ENCODE measurements at places on chromosomes 16 and 17.

DNA sequence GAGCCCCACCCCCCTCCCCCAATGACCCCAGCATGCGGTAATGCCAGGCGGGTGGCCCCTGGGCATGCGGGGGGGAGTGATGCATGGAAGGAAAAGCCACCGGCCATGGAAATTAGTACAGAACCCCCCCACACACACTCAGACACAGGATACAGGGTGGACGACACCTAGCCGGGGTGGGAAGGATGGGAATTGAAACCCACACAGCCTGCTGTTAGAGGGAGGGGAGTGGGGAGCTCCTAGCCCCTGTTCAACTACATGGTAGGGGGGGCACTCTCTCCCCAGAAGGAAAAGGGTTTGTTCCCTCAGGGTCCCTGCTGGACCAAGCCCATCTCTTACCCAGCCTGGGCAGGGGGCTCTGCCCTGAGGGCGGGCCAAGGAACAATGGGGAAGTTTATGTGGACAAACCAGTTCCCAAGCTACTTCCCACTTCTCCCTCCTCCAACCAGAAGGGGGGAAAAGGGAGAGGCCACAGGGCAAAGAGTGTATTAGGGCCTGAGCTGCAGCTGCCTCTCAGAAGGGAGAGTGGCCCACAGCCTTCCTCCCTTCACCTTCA is 5.2 kb downstream of the TMUB2 start:
- no peak for DNase-seq

DNA sequence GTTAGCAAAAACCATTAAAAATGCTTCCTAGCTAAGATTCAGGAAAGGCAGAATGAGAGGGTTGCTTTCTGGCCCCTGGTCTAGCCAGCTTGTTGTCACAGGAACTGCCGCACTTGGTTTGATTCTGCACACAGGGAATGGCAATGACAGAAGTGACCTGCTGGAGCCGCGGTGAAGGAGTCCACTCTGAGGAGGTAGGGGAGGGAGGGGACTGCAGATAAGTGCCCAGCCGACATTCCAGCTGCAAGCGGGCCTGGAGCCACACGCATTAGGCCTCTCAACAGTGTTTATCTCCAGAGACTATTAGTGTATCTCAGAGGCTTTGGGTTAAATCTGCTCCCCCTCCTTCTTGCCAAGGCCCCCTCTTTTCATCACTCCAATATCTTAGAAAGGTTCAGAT is 38.6 kb downstream of the CDRT15 start:
- DNase-seq = no peak

DNA sequence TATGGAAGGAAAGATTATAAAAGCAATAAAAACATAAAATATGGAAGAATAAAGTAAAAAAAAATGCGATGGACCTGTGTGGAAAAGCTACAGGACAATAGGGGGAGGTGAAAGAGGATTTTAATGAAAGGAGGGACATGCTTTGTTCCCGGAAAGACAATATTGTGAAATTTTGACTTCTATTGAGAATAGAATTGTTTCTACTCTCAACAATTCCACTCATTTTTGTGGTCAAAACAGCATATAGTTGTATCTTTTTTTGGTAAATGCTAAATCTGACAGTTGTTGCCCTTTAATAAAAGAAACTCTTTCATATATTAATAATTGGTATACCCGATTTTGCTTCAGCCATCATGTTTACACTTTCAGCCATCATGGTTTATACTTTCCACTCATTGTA is 22.9 kb upstream of the APPBP2 start:
- no peak for DNase-seq

- DNase-seq = no peak
Observed at GRCh38 chr17:64117981-64118979, 11.7 kb downstream of the ERN1 start.

- no peak for DNase-seq
Observed at GRCh38 chr17:59695945-59696681, 11.1 kb downstream of the PTRH2 start.

GRCh38 chr17:20206591-20206990 is 197.4 kb downstream of the SPECC1 start:
- no peak for DNase-seq

DNA sequence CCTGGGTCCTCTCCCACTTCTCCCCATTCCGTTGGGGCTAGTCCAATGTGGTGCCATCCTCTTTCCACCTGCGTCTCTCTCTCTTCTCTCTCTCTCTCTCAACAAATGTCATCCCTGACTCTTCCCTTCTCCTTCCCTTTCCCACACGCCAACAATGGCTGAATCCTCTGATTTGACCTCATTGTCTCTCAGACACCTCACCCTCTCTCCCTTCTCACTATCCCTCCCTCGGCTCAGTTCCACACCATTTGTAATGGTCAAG is 628 bp upstream of the ZNF18 start:
- DNase-seq = no peak

DNA sequence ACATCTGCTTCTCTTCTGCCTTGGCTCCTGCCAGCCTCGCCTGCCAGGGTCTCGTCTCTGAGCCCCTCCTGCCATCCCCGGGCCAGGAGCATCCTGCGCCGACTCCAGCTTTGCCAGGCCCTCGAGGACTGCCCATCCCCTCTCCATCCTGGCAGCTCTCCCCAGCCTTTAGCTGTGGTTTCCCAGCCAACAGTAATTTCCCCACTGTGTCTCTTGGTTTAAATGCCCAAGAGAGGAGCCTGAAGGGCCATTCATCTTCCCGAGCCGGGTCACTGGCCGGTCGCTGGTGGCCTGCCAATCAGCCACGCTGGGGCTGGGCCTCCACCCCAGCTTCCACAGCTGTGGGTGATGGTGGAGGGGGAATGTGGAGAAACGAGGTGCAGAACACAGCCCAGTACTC is 47.8 kb downstream of the MRC2 start:
- DNase-seq = no peak

GRCh38 chr16:82331397-82331796 is 161.4 kb upstream of the MPHOSPH6 start:
- no peak for DNase-seq

GRCh38 chr17:33603789-33604188 is 310.7 kb upstream of the ASIC2 start:
- DNase-seq = no peak

DNA sequence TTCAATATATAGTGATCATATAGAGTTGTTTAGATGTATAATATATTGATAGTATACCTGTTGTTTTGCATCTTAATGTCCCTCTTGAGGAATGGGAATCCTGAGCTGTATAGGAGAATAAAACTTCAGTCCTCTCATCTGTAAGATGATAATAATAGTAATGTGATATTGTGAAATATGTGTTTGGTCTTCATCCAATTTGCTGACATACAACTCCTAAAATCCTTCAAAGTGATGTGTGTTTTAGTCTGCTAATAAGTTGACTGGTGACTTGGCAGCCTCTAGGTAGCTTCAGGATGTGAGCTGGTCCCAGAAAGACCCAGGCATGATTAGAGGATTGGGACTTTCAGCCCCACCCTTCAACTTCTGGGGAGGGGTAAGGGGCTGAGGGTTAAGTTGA is 22.8 kb upstream of the NFAT5 start:
- no peak for DNase-seq

- peak; percentile 33 for DNase-seq
Observed at GRCh38 chr16:50213939-50214519, 52.3 kb upstream of the ADCY7 start.

DNA sequence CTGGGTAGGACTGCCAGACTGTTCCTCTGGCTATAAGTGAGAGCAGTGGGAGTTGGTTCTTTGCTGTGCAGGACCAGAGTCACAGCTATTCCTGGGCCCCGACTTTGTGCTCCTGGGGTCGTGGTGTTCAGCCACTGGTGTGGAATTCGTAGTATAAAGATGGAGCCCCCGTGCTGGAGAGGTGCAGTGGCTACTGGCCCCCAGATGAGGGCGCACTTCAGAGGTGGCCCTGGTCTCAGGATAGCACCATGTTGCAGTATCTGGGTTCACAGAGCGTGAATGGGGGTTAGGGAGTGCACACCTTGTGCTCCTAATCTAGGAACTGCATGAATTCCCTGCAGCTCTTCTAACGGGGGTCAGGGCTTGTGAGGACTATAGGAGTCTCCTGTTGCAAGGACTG is 21.1 kb downstream of the TANC2 start:
- no peak for DNase-seq

GRCh38 chr16:84239141-84239769 is 557 bp downstream of the KCNG4 start:
- no peak for DNase-seq

- no peak for DNase-seq
Observed at GRCh38 chr16:69326172-69326873, 4.1 kb downstream of the PDF start.

DNA sequence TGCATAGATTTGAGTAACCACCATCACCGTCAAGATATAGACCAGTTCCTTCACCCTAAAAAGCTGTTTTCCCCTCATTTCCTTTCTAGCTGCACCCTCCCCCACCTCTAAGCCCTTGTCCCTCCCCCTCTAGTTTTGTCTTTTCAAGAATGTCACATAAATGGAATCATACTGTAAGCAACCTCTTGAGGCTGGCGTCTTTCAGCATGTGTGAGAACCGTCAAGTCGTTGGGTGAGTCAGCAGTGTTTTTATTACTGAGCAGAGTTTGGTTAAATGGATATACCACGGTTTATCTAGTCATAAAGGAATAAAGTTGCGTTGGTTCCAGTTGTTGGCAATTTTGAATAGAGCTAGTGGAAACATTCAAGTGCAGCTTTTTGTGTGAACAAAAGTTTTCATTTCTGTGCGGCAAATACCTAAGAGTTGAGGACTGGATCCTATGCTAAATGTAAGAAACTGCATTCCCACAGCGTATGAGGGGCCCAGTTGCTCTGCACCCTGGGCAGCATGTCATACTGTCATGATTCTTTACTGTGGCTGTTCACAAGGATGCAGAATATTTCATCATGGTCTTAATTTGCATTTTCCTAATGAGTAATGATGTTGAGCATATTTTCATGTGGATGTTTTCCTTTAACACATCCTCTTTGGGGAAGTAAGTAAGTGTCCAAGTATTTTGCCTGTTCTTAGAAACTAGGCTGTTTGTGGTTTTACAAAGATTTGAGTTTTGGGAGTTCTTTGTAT is 264.3 kb downstream of the CPPED1 start:
- DNase-seq = no peak

DNA sequence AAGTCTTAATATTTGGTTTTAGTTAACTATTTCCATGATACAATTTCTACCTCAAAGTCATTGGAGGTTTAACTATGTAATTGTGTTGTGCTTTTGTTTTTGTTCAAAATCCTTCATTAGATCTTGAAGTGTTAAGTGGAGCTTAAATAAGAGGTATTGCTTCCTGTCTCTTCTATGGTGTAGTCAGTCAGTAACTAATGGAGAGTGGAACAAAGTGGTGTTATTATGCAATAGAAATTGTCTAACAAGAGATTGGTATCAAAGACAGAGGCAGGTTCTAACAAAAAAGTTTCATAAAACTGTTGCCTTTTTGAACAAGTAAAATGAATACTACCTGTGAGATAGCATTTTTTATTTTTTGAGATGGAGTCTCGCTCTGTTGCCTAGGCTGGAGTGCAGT is 45.2 kb downstream of the GRB7 start:
- DNase-seq = no peak

GRCh38 chr16:2858245-2859025 is 465 bp upstream of the PRSS22 start:
- DNase-seq = no peak

- DNase-seq = no peak
Observed at GRCh38 chr17:34858591-34859565, 102.4 kb downstream of the CCT6B start.

- DNase-seq = no peak
Observed at GRCh38 chr16:31404353-31405064, 11.4 kb downstream of the ITGAD start.

DNA sequence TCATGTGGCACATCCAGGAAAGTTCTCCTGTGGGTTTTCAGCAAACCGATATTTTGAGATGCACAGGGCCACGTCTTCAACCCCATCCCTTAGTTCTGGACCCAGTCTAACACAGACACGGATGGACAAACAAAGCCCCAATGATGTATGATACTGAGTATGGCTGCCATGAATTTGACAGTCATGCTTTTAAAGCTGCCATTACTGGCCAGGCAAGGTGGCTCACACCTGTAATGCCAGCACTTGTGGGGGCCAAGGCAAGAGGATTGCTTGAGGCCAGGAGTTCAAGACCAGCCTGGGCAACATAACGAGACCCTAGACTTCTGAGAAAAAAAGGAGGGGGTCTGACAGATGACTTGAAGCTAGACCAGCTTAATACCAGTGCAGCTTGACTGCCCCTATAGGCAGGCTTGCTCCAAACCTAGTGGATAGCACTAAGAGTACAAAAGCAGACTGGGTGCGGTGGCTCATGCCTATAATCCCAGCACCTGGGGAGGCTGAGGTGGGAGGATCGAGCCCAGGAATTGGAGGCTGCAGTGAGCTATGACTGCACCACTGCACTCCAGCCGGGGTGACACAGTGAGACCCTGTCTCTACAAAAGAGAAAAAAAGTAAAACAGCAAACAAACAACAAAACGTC is 10.8 kb upstream of the ZNF629 start:
- no peak for DNase-seq

DNA sequence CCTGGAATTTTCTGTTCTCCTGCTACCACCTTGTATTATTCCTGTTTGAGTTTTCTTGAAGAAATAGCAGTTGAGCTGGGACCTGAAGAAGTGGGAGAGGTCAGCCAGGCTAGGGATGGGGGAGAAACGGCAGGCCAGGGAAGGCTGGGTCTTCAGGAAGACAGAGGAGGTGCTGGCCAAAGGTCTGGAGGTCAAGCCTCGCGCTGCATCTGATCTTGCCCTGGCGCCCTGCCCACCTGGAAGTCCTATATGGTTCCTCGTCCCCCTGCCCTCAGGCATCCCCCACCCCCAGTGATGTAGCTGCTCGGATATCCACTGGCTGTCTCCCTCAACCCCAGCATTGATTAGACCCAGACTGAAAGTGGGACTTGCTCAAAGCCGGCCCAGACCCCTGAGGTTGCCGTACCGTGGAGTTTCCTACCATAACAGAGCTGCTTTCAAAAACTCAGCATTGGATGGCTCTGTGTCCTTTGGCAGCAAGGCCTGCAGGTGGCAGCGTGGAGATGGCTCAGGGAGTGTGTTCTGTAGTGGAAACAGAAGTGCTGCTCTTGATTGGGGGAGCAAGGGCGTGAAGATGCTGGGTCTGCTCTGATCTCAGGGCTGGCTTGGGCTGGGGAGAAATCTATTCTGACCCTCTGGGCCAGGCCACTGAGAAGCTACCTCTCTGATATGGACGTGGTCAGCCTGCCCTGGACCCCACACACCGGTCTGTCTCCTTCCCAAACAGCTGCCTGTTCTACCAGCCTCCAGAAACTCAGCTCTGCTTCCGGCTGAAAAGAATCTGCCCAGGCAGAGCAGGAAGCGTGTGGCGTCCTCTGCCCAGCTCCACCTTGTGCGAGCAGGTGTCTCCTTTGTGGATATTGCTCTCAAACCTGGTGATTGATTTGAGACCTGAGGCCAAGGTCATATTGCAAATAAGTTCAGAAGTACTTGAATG is 107.0 kb upstream of the CACNG5 start:
- DNase-seq = peak; percentile 52

GRCh38 chr17:50501054-50501453 is 7.2 kb upstream of the MYCBPAP start:
- no peak for DNase-seq

Data from NT2/D1 (cell line).